ENCODE measurements at places on chromosomes 4 and X. TPM values are rescaled to one million over a fixed set of nuclear protein-coding genes. Genes with fewer than 3 reads are reported as not detected.
A peak's percentile ranks its signal among the peaks of the same experiment; 100 is the strongest.

The USP17L30 gene
- polyA plus RNA-seq = not detected

The ALAS2 gene
- 3.7 TPM for polyA plus RNA-seq

The DCAF12L2 gene
- not detected for polyA plus RNA-seq

DNA sequence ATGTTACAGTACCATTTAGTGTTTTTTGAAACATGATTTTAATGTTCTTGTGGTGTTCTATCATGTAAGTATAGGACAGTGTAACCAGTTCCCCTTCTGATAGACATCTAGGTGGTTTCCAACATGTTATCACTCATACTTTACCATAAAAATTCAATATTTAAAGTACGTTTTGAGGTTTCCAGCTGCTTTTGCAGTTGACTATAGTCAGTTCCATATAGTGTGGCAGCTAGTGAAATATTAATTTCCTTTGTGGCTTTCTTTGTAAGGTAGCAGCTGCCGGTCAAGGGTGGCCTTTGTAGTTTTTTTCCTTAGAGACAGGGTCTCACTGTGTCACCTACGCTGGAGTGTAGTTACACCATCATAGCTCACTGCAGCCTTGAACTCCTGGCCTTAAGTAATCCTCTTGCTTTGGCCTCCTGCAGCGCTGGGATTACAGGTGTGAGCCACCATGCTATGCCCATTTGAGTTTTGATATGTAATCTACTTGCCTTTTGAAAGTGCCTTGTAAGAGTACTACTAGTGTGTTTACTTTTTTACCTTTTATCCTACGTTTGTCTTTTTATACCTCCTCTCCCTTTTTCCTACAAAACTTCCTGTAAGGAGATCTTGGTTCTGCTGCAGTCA, 63.0 kb downstream of the ARHGAP10 start:
- no peak overlapping the region for H3K27ac ChIP-seq
- H3K27me3 ChIP-seq = no peaks in the 10 kb centered on the region
- H3K4me1 ChIP-seq = peaks cover 18% of the 10 kb centered on the region

DNA sequence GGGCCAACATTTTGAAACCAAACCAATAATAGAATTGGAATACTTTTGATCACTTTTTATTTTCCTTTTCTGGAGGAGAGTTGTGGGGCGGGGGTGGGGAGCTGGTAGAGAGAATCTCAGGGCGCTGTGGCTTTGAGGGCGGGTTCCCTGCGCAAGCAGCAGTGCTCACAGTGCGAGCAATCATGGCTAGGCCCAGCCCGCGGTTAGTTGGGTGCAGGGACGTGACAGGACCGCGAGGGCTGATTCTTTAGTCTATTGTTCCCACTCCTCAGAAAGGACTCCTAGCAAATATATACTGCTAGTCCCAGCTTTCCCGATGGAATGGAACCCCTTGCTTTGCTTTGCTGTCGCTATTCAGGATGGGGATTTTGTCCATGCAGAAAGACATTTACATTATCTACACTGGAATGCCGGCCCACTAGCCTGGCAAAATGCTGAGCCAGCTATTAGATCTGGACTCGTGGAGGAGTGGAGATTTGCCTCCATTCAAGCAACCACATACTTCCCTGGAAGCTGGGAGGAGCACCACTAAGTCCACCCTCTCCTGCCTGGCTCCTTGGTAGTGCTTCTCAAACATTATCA, 23.9 kb upstream of the APLN start:
- H3K36me3 ChIP-seq = no peaks in the 10 kb centered on the region
- H3K4me3 ChIP-seq = peak overlapping the region; percentile 30
- H3K27me3 ChIP-seq = no peaks in the 10 kb centered on the region
- peaks cover 13% of the 10 kb centered on the region for H3K4me1 ChIP-seq
- DNase-seq = peak; percentile 16

- H3K27ac ChIP-seq = no peak overlapping the region
- DNase-seq = no peak
- H3K27me3 ChIP-seq = no peaks in the 10 kb centered on the region
Measured at GRCh38 chrX:17052793-17053192, 106.3 kb downstream of the REPS2 start.

- no peak overlapping the region for H3K27ac ChIP-seq
- no peaks in the 10 kb centered on the region for H3K27me3 ChIP-seq
- DNase-seq = no peak
- no peak overlapping the region for H3K4me3 ChIP-seq
- H3K4me1 ChIP-seq = no peaks in the 10 kb centered on the region
Measured at GRCh38 chrX:20507901-20508620, 241.4 kb upstream of the RPS6KA3 start.

Data from small intestine (tissue), 16 donors.